MV-4-11 (cell line): ENCODE measurements at places on chromosomes 3 and 15.
A peak's percentile ranks its signal among the peaks of the same experiment; 100 is the strongest.

DNA sequence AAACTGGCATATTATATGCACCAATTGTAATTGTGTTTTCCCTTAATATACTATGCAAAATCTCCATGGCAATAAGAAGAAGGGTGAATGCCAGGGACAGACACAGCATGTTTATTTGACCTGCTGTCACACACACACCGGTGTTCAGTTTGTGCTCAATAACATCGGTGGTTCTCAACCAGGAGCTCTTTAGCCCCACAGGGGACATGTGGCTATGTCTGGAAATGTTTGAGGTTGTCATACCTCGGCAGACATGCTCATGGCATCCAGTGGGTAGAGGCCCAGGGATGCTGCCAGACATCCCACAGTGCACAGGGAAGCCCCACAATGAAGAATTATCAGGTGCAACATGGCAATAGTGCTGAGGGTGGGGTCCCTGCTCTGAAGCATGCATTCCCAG lies 38.2 kb downstream of the GLB1 start:
- no peak for DNase-seq

- no peak for DNase-seq
Observed at GRCh38 chr3:175965036-175965435, 1105.9 kb downstream of the NAALADL2 start.

DNA sequence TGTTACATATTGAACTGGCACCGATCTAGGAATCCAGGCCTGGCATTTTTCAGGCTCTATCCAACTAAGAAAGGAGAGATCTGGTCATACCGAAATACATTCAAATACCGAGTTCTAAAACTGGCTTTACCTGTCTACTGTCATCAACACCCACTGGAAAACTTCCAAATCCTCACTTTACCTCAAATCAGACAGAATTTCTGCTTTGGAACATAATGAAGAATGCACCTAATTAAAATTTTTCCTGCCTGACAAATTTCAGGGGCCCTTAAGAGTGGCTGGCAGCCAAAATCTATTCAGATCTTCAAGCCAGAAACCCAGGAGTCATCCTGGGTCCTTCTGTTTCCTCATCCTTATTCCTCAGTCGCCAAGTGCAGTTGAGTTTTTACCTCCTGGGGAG lies 198.6 kb upstream of the FEZF2 start:
- no peak for DNase-seq

DNA sequence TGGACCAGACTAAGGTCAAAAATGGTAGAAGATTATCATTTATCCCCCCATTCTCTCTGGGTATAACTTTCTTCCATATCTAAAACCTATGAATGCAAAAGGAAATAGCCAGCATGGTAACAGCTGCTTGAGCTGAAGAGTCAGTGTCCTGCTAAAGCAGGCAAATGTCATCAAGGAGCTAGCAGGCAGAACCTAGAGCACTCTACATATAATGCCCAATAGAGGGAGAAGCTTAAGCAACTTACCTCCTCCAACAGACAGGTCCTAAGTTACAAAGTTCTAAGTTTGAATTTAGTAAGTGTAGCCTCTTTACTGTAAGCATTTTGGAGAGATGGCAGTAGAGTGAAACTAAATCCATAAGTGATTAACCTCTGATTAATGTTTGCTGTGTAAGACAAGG lies 7.7 kb downstream of the RAF1 start:
- no peak for DNase-seq

DNA sequence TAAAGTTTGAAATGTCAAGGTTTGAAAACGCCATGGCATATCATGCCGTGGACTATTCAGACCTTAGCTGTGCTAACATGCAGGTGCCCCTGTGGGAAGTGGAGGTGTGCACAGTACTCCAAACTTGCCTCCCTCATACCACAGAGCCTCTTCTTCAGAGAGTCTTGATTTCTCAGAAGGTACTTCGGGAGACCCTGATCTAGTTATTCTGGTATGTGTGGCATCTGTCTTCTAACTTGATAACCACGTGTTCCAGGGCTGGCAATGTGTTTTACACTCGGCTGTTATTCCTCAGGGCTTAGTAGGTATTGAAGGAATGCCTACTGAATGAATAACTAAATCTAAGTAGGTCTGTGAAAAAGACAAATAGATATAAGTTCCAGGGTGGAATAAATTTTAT lies 309.9 kb downstream of the CLSTN2 start:
- DNase-seq = no peak

DNA sequence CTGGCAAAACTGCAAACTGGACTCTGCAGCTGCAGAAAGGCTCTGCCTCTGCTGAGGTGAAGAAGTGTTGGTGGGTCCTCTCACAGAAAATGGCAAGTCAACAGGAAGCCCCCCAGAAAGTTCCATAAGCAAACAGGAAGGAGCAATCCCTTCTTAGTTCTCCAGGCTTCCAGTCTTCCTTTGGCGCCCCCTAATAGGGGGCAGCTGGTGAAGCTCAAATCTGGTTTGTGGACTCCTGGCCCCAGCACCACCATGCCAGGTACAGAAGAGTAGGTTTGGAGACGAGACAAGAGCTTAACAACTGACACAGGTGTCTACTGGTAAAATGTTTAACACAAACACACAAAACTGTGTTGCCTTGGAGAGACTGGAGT lies 35.5 kb downstream of the LEO1 start:
- no peak for DNase-seq

- no peak for DNase-seq
Observed at GRCh38 chr3:36852071-36852470, 87.7 kb upstream of the DCLK3 start.

DNA sequence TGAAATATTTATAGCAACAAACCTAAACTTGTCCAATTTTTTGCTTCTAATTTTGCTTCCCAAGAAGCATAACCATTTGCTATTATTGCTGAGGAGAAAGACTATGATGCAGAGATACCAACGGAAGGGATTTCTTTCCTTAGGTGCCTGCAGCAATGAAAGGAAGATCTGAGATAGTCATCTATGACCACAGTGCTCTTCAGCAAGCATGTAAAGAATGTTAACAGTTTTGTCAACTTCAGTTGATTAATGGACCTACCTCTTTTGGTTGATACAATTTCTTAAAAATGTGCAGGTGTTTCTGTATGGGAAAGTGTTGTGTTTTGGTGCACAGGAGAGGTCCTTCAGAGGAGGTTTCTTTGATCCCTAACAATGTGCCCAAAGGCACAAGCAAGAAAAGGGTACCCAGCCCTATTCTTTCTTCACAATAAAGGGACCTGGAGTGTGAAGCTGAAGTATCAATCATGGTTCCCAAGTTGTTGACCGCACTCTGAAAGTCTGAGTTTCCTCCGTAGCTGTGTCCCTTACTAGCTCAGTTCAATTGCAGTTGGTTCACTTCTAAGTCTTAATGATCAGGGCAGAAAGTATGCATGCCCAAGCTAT lies 307.7 kb upstream of the KCNH8 start:
- no peak for DNase-seq

GRCh38 chr15:42576776-42577175 lies 1.4 kb downstream of the STARD9 start:
- no peak for DNase-seq

DNA sequence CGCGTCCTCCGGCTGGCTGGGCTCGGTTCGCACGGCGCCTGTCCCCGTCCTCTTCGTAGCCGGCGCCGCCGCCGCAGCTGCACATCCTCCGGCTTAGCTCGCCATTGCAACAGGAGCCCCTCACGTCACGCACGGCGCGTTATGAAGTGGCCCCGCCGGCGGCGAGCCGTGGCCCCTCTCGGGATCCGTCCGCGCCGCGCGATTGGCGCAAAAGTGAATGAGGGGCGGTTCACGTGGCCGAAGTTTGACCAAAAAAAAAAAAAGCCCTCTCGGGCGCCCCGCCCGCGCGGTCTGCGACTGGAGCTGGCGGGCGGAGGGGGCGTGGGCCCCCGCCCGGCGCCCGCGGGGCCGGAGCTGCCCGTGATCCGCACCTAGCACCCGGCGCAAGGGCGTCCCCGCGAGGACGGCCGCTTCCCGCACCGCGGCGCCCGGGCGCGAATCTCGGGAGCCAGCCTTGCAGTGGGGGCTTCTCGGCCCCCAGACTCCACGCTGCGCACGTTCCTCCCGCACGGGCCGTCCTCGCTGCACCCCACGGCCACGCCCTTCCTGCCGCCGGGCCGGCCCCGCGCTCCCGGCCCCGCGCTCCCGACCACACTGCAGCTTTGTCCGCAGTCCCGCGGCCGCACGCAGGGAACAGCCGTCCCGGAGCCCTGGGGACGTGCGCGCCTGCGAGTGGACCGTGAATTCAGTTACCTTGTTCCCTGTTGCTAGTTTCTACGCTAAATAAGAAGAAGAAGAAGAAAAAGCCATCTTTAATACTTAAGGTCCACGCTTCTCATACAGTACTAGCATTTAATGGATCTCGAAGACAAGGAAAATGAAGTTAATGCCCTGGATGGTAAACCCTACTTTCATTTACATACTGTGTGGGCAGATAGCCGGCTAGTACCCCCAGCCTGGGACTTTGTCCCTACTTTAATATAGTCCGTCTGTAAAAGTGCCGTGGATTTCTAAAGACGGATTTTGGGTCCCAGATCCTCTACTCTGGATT lies at the start of gene CHSY1:
TSS of gene CHSY1 (minus strand) at position 219 of the 991 bp plus-strand sequence. CDS start 592 bp downstream, outside the sequence.
- DNase-seq = peak; percentile 88

- DNase-seq = no peak
Observed at GRCh38 chr15:33283576-33283975, 27.2 kb upstream of the RYR3 start.

GRCh38 chr3:158167737-158168557 lies 58.1 kb downstream of the RSRC1 start:
- DNase-seq = peak; percentile 91

DNA sequence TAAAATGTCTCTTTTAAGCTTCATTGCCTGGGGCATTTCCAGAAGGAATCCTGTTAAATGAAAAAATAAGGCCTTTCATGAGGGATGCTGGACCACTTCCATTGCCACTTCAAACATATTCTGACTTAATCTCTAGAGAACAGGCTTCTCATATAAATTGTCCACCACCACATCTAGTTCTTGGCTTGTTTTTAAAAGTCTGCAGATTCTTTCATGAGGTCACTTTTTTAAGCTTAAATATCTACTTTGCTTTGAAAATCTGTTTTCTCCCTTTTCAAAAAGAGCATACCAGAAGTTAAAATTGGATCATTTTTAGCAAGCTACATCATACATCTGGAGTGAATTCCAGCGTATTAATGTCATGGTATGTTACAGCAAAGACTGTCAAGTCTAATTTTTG lies 131.6 kb downstream of the C3orf70 start:
- DNase-seq = no peak

DNA sequence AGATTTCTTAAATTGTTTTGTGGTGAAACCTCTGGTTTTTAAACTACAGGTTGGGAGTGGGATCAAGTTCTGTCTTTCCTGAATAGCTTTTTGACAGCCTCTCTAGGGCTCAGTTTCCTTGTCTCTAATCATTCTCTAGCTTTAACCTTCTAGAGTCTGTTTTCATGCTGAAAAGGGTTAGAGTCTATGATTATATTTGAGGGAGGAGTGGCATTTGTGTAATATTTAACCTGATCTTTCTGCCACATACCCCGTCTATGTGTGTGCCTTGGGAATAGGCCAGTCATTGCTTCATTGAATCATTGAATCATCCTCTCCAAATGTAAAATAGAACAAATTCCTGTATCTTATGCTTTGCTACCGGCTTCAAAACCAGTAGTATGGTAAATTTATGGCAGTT lies 204.9 kb downstream of the KLHL25 start:
- no peak for DNase-seq

DNA sequence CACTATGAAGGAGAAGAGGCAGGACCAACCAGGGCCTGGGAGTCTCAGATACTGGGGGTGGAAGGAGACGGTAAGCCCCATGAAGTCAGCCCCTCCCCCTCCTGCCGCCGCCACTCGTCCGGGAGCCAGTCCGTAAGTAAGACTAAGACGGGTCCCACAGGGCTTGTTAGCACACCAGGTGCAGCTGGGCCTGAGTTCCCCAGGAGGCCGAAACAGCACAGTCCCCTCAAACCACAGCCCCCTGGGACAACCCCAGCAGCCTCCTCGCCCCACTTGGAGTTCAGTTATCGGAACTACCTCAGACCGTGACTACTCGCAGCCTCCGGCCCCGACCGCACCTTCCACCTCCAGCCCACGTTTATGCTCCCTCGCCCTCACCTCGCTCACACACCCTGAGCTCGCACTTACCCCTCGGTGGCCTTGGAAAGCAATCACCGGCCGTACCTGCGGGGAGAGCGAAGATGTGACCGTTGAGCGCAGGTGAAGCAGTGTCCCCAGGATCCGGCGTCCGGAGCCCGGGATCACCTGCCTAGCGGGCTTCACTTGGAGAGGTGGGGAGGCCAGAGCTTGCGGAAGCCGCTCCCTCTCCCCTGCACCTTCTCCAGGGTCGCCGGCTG lies 557 bp downstream of the ELL3 start:
- peak; percentile 6 for DNase-seq

- no peak for DNase-seq
Observed at GRCh38 chr15:46918462-46919140, 798.7 kb upstream of the SEMA6D start.

DNA sequence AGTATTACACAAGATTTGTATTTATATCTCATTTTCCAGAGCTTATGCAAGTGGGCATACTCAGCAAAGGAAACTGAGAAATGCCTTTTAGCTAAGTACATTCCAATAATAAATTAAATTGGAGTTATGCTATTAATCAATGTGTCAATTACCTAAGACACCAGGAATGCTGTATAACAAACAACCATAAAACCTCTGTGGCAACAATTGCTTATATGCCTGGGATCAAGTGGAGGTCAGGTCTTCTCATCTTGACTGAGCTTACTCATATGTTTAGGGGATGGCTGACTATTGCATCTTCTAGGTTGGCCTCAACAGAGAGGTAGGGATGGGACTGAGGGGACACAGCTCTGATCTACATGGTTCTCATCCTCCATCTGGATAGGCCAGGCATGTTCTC lies 30.7 kb downstream of the CD200R1L start:
- no peak for DNase-seq

DNA sequence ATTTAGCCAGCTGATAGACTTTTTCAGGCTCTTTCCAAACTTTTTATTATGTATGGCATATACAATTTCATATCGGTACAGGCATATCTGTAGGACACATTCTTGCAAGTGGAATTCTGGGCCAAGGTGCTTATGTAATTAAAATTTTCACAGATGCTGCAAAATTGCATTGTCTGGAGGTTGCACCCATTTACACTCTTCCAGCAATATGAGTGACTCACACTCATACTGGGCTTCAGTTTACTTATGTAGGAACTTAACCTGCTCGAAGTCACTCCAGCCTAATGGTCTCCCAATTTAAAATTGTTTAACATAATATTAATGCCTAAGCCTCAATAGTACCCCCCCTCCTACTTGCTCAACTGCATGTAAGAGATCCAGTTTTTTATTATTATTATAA lies 11.2 kb upstream of the SEC62 start:
- DNase-seq = no peak

DNA sequence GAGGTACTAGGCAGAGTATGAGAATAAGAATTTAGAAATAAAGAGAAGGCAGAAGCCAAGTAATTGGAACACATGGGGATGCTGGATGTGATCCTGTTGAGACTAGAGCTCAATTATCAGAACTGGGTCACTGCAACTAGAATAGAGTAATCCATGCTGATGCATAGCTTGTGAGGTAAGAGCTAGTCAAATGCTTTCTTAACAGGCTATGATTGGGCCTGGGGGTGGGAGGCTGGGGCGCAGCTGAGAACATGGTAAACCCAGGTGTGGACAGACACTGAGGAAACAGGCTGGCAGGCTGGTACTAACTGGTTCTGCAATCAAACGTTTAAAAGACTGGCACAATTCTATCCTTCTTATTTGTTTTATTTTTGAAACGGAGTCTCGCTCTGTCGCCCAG lies 50.5 kb upstream of the LRRFIP2 start:
- DNase-seq = no peak
